Foreskin keratinocyte (primary cell): ENCODE measurements at places on chromosomes 7 and 10.

- no peak for DNase-seq
These were observed 32.0 kb downstream of the TBATA start for GRCh38 chr10:70753026-70753663.

GRCh38 chr7:27586825-27587224, 75.9 kb downstream of the HIBADH start:
- DNase-seq, result no peak

GRCh38 chr7:4766666-4767519, 8.5 kb upstream of the AP5Z1 start:
- no peak for DNase-seq

DNA sequence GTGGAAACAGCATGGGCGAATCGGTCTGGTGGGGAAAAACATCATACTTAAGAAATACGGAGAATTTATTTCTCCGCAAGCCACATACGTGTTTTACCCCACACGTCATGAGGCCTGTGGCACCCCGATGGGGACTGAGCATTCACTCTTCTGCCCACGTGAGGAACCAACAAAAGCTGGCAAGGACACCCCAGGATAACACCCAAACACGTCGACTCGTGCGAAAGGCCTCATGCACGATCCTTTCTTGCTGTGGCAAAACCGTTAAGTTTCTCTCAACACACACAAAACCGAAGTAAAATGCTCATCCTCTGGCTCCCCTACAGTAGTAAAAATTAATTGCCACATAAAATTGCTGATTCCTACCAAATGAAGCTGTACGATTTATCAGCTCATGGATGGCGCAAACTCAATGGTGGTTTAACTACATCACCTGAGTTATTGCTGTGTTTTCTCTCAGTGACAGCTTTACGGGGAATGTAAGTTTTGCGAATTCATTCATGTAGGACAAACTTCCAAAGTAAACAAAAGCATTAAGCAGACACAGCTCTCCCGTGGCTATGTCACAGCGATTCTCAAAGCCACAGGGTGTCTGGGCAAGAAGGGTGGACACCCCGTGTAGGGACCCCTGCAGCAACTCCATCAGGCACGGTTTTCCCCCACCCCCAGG, 97.0 kb downstream of the CTBP2 start:
- DNase-seq, result no peak

- DNase-seq, result no peak
These were observed 28.6 kb downstream of the C10orf67 start for GRCh38 chr10:23315966-23316365.
